ENCODE measurements at places on chromosomes 4 and X.

GRCh38 chrX:15607067-15607466, 6.3 kb upstream of the ACE2 start:
- DNase-seq: no peak

GRCh38 chrX:51281758-51282318, 50.8 kb upstream of the NUDT10 start:
- DNase-seq: no peak

DNA sequence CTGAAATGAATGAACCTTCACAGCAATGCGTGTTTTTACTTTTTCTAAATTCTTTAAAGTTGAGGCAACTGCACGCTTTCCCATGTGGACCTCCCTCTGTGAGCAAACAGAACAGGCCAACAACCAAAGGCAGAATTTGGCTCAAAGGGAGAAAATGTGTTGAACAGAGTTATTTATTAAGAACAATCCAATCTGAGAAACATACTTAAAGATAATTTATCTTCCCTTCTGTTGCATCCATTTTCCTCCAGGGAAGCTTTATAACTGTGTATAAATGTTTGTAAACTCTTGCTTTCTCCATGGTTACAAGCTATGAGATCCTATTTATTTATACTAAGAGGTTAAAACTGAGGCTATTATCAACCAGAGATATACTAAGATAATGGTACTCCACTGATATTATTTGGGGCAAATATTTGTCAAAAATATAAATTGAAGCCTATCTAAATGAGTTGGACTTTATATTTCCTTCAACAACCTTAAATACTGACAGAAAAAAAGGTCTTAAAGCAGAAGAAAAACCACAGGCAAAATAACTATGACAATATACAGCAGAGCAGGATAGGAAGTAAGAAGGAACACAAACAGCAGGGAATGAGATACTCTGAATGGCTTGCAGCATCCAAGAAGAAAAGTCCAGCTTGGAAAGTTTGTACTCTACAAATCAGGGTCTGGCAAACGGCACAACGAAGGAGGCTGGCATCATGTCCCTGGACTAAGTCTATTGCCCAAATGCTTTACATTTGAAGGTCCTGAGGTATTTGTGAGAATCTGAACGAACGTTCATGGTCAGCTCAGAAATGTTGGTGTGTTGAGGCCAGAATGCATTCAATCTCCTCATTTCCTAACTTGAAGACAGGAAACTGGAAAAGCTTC, 663.2 kb upstream of the INTU start:
- no peak for DNase-seq

DNA sequence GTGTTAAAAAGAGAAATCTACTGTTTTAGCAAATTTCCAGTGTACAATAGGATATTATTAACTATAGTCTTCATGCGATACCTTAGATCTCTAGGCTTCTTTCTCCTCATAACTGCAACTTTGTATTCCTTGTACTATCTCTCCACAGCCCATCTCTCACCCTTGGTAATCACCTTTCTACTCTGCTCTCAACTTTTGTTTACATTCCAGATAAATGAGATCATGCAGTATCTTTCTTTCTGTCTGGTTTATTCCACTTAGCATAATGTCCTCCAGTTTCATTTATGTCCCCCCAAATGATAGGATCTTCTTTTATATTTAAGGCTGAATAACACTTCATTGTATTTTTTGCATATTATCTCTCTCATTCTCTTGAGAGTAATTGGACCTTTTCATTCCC, 165.5 kb downstream of the HS3ST1 start:
- no peak for DNase-seq

GRCh38 chr4:119795986-119796578, 167.5 kb upstream of the PDE5A start:
- peak; percentile 37 for DNase-seq

DNA sequence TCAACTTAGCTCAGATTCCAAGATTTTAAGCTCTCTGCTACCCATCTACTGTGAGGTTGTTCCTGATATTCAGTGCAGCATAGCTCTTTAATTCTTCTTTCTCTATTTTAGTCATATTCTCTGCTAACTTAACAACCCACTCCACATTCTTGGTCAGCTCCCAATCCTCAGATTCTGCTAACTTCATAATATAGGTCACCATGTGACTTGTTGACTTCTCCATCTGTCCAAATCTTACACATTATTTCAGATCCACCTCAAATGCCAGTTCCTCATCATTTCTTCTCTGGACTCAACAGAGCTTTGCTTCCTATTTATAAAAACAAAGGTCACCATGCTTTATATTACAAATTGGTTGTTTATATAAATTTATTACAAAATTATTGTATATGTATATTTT, 29.3 kb upstream of the RXFP1 start:
- peak; percentile 28 for DNase-seq

DNA sequence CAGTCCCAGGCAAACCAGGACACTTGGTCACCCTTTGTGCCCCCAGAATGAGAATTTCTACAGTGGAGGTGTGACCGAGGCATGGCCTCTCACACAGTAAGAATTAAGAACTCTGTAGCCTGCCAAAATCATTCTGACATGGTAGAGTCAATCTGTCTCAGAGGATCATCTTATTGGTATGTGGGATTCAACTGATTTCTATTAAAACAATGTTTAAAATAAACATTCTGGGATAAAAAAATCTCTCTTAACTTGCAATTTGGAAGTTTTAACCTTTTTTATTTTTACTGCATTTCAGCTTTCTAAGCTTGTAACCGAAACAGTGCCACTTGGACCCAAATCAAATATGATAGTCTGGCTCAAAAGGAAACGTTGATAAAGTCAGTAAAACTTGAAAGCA, 165.4 kb upstream of the LDB2 start:
- DNase-seq: peak; percentile 94

DNA sequence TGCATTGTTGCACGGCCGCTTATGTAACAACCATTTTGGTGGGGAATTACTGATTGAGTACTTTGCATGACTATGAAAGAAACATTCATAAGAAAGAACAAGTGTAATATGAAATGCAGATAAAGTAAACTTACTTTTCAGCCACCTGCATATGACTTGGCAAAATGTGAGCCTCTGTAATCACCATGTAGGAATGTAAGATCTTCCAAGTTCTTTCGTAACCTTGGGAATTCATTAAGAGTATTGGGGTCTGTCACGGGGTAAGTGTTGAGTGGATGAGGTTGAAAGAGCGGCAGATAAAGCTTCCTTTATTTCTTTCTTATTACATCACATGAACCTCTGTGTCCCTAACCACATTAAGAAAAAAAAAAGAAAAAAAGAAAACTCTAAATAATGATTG, 348.5 kb upstream of the NR3C2 start:
- no peak for DNase-seq

DNA sequence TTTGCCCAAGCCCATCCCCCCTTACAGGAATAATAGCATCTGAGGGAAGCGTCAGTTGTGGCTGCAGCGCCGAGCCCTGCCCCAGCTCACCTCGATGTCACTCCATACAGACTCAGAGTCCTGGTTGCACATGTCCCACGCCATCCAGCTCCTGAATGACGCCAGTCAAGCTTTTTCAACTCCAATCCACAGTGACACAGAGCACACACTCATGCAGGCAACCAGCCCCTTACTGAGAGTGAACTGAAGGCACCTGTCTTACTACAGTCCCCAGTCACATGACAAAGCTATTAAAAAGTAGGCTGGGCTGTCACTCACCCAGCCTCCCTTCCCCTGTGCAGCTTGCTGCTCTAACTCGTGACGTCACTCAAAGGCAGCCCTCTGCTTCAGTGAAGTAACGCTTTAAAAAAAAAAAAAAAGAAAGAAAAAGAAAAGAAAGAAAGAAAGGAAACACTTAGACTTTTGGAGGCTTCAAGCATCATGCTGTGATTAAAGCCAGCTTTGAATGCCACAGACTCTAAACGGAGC, at the start of gene PPARGC1A:
TSS of gene PPARGC1A (minus strand) at position 234 of the 528 bp plus-strand sequence. CDS start at position 144, 90 bp downstream.
- peak; percentile 39 for DNase-seq

DNA sequence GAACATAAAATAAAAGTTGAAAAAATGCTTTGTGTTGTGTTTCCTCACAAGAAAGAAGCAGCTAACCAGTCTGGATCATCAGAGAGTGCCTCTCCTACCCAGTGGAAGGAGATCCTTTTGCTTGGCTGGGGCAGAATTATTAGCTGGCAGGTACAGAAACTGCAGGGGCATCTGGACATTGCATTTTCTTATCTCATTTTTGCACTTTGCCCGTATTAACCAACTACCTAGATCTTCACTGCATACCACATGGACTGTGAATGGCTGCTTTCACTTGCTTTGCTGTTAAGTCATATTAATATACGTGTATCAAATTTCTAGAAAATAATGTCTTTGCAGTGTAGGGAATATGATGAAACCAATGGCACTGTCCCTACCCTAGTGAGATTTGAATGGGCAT, 52.9 kb upstream of the PDGFRA start:
- no peak for DNase-seq

DNA sequence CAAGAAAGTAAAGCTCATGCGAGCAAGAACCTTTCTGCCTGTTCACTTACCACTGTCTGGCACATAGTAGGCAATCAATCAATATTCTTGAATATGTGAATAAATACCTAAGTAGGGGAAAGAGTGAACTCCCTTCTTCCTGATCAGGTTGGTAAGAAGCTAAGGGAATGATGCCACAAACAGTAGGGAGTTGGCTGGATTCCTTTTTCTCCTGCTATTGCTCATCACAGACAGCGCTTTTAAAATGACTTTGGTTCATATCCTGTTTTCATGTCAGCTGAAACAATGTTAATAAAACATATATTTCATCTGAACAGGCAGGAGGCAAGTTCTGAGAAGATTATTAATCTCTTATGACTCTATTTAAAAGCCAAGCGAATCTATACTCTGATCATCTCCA, 99.2 kb downstream of the NSUN7 start:
- DNase-seq: peak; percentile 39

DNA sequence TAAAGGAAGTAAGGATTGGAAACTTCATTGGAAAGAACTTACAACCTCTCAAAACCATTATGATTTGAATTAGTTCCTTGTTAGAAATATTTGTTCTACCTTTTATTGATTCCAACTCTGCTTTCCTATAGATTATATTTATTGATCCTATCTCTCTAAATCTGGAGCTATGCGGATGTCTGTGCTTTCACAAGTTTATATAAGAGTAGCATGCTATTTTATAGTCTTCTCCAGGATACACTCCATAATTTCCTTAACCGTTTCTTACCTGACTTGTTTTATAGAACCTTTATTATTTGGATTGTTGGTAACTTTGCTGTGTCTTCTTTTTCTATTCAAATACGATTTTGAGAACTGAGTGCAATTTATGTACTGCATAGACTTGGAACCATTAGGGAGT, 668.1 kb downstream of the RAPGEF2 start:
- no peak for DNase-seq

- DNase-seq: no peak
Observed at GRCh38 chr4:141955696-141956095, 319.3 kb downstream of the IL15 start.

DNA sequence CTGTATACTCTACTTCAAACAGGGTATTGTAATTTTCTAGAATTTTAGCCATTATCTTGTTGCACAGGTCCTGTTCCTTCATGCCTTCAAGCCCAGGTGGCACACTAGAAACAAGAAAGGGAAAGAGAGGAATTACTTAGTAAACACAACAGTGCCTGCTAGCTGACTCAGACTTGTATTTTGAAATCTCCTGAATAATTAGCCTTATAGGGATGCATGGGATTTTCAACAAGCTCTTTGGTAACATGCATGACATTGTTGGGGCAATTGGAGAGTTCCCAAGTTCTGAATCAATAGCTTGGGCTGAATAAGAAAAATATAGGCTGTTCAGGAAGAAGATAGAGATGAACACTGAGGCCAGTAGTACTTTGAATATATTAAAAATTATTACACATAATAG, 118.8 kb downstream of the FAM13A start:
- peak; percentile 91 for DNase-seq

DNA sequence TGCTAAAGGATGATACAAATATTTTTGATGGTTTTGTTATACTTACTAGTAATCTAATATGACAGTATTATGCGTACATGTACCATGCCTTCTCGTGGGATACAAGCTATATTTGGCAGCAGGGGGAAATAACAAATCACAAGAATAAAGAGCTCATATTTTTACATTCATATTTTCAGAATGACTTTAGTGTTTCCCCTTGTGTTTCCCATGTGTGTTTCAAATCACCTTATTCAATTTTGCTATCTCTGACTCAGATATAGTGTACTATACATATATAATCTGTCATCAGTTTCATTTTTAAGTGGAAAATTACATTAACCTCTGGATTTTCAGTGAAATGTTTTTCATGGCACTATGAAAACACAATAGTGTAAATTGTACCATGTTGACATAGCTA, 146.8 kb downstream of the RPA4 start:
- DNase-seq: no peak

DNA sequence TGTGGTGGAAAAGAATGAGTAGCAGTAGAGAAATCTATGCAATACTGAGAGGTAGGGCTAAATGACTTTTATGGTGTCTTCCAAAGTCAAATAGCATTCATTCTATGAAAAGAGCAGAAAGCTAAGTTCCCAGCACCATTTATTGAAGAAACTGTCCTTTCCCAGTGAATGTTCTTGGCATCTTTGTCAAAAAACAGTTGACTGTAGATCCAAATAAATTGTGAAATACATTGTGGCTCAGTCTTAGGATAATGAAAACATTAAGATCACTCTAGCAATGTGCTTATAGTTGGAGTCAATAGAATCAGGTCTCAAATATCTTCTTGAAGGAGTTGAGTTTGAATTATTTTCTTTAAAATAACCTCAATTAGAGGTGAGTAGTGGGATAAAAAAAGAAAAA, 19.4 kb downstream of the AREG start:
- DNase-seq: no peak

- peak; percentile 18 for DNase-seq
Observed at GRCh38 chrX:16638533-16638932, 11.4 kb upstream of the S100G start.

DNA sequence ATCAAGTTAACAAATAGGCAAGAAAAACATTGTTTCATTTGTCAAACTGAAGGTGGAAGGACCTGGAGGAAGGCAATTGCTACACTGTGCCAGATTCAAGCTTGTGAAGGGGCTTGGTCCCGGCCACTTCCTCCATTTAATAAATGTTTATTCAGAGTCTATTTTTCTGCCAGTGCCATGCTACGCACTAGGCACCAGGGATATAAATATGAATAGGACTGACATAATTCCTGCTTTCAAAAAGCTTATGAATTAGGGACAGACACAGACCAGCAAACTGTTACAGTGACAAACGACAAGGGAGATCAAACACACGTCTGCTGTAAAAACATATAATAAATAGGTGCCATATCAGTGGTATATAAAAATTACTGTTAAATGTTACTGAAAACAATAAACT, 571 bp downstream of the TLR6 start:
- no peak for DNase-seq
